Naive thymus-derived CD8-positive, alpha-beta T cell (primary cell): ENCODE measurements at places on chromosomes 1 and 21. TPM values are rescaled to one million over a fixed set of nuclear protein-coding genes. Genes with fewer than 3 reads are reported as not detected.

DNA sequence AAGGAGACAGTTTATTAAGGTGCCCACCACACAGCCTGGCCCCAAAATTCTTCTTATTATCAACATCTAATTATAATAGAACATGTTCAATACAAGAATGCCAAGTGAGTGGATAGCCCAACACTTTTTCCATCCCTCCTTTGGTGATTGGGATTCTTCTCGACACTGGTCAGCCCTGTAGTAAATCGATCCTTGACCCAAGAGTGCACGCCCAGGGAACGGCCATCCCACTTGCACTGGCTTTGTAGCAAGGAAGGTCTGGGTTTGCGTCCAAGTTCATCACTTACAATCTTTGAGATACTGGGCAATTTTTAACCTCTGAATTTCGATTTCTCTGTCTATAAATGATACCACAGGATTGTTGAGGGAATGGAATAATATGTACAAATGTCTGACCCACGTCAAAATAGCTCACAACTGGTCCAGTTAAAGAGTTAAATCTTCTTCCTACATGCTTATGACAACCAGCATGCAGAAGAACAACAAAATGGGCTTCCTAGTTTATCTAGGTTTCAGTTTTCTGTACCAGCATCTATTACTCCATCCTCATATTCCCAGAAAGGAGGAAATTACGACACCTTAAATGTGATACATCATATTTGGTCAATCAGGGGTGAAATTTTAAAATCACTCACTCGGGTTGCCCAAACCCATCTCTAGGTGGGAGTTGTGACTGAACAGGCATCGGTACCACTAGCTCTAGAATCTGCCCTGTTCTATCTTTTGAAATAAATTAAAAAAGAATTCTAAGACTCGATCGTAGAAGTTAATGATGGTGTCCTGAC is 161.8 kb downstream of the CLIC6 start:
- no peak for DNase-seq

DNA sequence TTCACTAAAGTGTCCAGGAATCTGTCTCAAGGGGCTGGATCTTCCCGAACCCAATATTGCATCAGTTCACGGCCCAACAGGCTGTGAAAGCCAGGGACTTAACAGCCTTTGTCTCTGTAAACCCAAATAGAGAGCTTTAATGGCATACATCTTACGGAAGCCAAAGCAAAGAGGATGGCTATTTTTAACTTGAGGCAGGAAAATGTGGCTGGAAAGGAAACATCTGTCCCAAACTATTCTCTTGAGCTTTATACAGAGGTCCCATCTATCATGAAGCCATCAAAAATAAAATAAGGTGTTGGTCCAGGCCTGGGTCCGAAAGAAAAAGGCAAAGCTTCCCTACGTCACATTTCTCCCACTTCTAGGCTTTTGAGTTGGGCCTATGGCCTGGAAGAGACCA is 7.7 kb upstream of the CD34 start:
- no peak for DNase-seq

DNA sequence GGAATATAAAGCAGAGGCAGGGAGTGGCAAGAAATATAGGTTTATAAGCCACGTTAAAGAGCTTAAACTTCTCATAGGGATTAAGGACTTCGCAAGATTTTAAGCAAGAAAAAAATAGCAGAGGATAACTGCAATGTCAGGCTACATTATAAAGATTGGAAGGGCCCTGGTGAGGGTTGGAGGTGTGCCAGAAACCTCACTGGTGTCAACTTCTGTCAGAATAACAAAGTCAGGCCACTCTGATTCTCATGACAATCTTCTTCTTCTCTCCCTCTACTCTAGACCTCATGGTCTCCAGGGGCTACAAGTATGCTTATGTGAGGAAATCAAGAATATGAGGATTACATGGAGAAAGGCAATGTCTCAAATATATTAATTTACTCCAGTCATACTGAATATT is 32.6 kb upstream of the FMO2 start:
- DNase-seq: no peak

DNA sequence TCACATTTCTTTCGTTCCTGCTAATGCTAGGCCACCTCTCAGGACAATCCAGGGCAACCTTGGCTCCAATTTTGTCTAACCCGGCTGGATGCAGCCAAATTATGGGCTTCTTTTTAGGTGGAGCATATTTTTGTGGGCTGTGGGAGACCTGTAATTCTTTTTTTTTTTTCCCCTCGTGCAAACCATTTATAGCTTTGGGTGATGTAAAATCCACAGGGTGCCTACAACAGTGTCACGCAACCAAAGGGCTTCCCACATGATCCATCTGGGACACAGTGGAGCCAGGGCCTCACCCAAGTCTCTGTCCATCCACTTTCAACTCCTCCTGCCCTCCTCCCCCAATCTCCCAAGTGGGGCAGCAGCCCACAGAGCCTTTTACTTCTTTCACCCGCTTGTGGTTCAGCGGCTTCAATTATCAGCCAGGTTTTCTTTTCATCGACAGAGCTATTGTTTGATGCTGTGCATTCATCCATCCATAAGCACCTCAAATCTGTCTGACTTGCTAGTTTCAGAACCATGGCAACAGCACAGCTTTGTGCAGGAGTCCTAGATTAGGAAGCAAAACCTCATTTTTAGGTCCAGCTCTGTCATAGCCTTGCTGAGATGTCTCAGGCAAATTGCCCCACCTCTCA is 10.0 kb upstream of the OVAAL start:
- DNase-seq: no peak

GRCh38 chr21:42447182-42447581 is 43.5 kb downstream of the UBASH3A start:
- DNase-seq: no peak

DNA sequence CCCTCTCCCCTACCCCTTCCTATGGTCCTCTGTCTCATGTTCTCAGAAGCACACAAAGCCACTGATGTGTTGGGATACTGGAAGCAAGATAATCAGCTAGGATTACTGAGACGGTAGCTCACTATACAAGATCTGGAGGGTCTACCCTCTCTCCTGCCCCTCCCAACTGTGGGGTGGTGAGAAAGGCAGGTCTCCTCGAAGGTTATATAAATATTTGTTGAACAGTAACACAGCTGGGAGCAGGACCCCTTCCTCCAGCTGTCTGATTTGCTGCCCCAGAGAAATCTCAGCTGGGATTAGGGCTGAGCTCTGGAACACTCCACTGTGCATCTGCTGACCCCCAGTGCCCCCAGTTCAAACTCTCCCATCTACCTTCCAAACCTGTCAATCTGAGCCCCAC is 94.2 kb upstream of the IPO9 start:
- no peak for DNase-seq

- DNase-seq: no peak
Observed at GRCh38 chr1:7043719-7044535, 258.7 kb downstream of the CAMTA1 start.

GRCh38 chr1:246781212-246781611 is 57.0 kb downstream of the SCCPDH start:
- no peak for DNase-seq

GRCh38 chr1:19577036-19577435 is 67.1 kb upstream of the NBL1 start:
- DNase-seq: no peak

GRCh38 chr1:223041481-223041880 is 101.6 kb downstream of the TLR5 start:
- no peak for DNase-seq

FMN2 gene
- polyA plus RNA-seq: not detected

ECM1 gene
- polyA plus RNA-seq: not detected

SELP gene
- 0.76 TPM for polyA plus RNA-seq

TMPRSS2 gene
- not detected for polyA plus RNA-seq

PLA2G2F gene
- polyA plus RNA-seq: not detected
